Effector memory CD4-positive, alpha-beta T cell (primary cell): ENCODE measurements at places on chromosomes 16 and 17.
A peak's percentile ranks its signal among the peaks of the same experiment; 100 is the strongest.

GRCh38 chr16:89863741-89864526 is 9.5 kb upstream of the TCF25 start:
- peak; percentile 21 for DNase-seq

GRCh38 chr16:8572919-8573724 is 17.2 kb downstream of the TMEM114 start:
- DNase-seq = no peak

- no peak for DNase-seq
These were observed 14.0 kb downstream of the SRCIN1 start for GRCh38 chr17:38591759-38592241.

GRCh38 chr17:50621574-50622031 is 13.1 kb upstream of the ABCC3 start:
- no peak for DNase-seq

- DNase-seq = no peak
These were observed 197.6 kb downstream of the XYLT1 start for GRCh38 chr16:17273142-17273561.

GRCh38 chr17:48057626-48058025 is 9.5 kb downstream of the NFE2L1 start:
- no peak for DNase-seq

DNA sequence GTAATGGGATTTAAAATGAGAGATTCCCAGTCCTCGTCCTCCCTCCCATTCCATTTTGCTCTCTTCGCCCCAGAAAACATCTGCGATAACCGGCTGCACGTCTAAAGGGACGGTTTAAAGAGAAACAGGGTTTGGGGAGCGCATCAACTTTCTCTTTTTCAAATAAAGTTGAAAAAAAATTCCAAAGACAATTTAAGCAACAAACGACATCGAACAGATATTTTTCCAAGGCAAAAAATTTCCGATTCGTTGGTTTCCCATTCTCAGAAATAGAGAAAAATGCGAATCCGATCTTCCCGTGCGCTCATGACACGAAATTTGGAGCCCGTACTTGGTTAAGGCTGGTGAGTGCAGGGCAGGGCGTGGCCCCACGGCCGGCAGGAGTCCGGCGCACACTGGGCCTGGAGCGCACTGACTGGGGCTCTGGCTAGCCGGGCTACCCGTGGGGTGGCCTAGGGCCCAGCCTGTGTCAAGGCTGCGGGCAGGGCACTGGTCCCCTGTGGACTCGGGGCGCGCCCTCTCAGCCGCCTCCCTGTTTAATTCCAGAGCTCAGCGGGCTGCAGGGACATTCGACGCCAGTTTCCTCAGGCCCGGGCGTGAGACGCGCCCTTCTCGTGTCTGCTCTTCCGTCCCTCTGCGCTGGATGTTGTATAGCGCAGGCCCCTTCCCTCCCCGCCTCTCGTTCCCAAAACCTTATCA is 17.9 kb upstream of the ZFHX3 start:
- DNase-seq = no peak

DNA sequence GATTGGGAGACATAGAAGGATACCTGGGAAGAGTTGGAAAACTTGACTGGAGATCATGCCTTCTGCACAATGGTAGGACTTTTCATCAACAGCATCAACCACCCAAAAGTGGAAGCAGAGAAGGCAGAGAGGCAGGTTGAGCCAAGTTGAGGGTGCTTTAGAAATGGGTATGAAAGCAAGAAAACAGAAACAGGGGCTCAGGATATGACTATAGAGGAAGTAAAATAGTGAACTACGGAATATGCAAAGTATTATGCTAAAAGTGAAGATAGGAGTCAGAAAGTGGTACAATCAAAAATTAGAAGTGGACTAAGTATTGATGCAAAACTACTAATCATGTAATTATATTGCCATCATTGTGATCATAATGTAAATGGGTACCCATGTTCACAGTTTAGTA is 16.1 kb upstream of the ARHGAP44 start:
- no peak for DNase-seq

DNA sequence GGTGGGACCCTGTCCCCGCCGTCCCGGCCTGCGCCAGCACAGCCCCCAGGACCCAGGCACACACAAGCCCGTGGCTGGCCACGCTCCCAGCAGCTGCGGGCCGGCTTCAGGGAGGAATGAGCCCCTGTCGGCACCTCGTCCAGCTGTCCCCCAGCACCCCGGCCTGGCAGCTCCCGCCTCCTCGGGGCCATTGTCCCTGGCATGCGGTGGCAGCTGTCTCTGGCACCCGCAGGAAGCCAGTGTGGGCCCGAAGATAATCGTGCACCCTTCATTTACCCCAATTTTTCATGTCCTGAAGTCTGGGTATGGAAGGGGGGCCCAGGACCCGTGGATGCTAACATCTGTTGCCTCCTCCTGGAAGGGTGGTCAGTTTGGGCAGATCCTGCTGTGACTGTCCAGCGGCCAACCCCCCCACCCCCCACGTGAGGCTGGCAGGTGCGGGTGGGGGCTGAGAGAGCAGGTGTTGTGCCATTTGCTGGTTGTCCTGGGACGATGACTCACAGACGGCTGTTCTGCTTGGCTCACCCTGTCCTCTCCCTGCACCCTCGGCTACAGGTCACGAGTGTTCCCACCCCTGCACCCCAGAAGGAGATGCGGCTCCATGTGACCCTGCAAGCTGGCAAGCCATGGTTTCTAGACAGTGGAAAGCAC is 4.0 kb upstream of the LMF1 start:
- DNase-seq = no peak

DNA sequence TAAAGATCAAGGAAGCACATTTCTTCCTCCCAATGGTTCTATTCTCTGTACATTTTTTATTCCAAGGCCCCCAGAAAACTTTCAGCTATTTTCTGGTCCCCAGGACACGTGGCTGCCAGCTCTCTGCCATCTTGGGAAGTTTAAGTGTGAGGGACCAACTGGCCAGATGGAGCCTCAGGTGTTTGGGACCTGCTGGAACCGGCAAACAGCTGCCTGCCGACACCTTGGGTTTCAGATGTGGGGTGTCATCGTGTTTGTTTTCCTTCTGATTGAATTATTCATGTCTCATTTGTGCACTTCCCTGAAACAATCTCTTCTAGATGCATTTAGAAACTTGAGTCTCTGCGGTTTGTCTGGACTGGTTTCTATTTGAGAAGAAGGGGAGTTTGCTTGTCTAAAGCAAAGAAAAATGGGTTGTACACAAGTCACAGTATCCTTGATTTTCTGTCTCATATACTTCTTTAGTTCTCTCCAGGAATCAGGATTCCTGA is 386.5 kb downstream of the SLC39A11 start:
- no peak for DNase-seq

GRCh38 chr17:63390090-63390489 is 56.0 kb downstream of the CYB561 start:
- no peak for DNase-seq

DNA sequence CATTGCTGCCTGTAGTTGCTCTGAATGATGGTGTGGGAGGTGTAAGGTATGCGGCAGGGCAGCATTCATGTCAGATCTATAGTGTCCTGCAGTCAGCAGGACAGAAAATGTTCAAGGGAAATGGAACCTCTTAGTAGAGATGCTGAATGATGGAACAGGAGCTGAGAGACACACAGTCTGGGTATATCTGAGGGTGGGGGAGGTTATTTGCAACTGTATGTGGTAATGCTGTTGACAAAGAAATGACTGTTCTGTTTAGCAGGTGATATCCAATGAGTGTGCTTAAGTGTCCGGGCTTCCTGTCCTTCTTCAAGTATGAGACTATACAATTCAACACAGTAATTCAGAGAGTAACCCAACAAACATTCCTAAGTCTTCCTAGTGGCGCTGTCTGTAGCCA is 46.6 kb downstream of the STH start:
- DNase-seq = no peak

DNA sequence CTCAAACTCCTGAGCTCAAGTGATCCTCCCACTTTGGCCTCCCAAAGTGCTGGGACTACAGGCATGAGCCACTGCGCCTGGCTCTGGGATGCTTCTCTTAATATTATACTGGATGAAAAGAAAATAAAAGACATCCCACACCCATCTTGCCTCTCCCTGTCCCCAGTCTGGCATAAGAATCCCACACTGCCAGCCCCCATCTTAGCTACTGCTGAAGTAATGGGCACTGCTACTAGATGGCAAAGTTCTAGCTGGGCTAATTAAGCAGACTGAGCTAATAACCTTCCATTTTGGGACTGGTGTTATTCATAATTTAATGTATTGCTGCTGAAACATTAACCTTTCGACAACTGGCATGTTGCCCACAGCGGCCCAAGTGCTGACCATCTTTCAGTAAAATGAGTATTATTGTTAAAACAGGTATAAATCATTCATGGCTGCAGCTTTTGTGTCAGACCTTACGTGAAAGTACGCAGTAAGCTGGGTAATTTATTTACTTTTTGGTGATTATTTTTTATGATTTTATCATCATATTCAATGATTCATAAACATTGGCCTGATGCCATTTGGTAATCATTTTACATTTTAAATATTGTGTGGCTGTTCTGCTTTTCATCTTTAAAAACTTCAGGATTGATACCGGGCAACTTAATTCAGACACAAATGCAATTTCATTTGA is 47.4 kb upstream of the ZFHX3 start:
- DNase-seq = no peak

GRCh38 chr17:50916708-50917417 is 50.7 kb upstream of the TOB1 start:
- DNase-seq = no peak

GRCh38 chr16:26688105-26688504 is 378.6 kb upstream of the C16orf82 start:
- no peak for DNase-seq

- DNase-seq = no peak
These were observed 48.0 kb upstream of the METRNL start for GRCh38 chr17:83031321-83031945.

GRCh38 chr16:70402916-70403659 is 35.8 kb downstream of the ST3GAL2 start:
- DNase-seq = no peak

- DNase-seq = no peak
These were observed 173.0 kb upstream of the GOT2 start for GRCh38 chr16:58906981-58907715.

GRCh38 chr17:47785538-47786123 is 36.0 kb downstream of the OSBPL7 start:
- no peak for DNase-seq

- no peak for DNase-seq
These were observed 11.4 kb downstream of the ASPHD1 start for GRCh38 chr16:29911676-29912010.

DNA sequence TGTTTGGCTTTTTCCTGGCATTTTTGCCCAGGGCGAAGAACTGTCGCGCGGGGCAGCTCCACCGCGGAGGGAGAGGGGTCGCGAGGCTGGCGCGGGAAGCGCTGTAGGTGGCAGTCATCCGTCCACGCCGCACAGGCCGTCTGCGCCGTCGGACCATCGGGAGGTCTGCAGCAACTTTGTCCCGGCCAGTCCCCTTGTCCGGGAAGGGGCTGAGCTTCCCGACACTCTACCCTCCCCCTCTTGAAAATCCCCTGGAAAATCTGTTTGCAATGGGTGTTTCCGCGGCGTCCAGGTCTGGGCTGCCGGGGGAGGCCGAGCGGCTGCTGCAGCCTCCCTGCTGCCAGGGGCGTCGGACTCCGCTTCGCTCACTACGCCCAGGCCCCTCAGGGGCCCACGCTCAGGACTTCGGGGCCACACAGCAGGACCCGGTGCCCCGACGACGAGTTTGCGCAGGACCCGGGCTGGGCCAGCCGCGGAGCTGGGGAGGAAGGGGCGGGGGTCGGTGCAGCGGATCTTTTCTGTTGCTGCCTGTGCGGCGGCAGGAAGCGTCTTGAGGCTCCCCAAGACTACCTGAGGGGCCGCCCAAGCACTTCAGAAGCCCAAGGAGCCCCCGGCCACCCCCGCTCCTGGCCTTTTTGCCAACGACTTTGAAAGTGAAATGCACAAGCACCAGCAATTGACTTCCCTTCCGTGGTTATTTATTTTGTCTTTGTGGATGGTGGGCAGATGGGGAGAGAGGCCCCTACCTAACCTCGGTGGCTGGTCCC is 2.3 kb upstream of the CBX4 start:
- DNase-seq = no peak

- no peak for DNase-seq
These were observed 27.7 kb upstream of the MPHOSPH6 start for GRCh38 chr16:82197540-82198240.

DNA sequence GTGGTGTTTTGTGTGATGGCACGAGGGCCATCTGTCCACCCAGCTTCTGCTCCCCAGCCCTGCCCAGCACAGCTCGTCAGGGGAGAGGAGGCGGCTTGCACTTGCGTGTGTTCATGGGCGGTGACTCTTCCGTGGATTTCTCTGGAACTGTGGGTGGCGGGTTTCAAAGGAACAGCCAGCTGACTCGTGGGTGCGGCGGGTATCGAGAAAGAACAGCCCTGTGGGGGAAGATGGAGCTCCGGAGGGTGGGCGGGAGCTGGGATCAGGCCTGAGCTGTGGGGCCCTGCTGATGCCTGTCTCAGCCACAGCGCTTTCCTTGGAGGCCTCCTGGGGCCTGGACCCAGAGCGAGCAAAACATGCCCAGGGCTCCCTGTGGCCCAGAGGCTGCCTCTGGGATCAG is 13.2 kb downstream of the NAGPA start:
- DNase-seq = no peak

DNA sequence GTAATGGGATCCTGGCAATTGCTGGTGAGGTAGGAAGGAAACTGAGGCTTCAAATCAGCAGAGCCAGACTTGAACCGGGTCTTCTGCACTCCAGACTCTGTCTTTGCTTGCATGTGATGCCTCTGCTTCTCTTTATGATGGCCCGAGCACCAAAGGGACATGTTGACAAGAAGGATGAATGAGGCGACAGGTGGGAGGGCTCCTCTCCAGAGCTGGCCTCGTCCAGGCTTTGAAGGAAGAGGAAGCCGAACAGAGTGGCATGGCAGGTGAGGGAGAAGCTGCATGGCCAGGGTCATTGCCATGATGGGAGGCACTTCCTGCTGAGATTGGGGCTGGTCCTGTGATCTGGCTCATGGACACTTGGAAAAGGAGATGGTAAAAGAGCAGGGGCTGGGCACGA is 40.8 kb downstream of the AKAP1 start:
- no peak for DNase-seq

DNA sequence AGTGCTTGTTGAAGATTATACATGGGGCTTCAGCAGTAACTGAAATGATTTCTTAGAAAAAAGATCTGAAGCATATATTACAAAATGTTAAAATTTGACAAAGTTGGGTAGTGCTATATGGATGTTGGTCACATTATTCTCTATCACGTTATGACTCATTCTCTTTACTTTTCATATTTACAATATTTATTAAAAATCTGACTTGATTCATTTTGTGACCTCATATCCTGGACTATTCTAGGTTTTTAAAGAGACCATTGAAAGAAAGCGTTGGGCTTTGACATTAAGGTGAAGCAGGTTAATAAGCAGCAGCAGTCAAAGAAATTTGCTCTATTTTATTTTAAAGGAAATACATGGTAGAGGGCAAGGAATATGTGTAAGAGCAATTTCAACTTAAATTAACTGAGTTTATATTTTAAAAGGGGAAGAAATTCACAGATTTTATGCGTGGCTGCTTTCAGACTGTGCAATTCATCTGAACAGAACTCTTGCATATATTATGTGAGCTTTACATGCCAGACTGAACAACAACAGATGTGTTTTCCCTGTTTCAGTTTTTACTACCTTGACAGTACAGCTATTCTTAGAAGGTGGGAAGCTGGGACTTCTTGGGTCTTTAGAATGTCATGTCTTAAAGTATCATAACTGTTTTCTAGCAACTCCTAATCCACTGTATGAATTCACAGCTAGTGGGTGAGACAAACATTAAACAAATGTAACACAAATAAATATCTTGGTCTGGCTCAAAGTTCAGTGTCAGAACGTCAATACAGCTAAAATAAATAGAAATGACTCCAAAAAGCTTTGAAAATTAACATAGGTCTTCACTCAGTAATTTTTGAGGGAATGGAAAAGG is 10.4 kb upstream of the FAM20A start:
- no peak for DNase-seq

- peak; percentile 10 for DNase-seq
These were observed 491 bp downstream of the IST1 start for GRCh38 chr16:71895679-71896365.
